ENCODE measurements at places on chromosomes 13 and 19. TPM values are rescaled to one million over a fixed set of nuclear protein-coding genes. Genes with fewer than 3 reads are reported as not detected.

Gene USP12
- total RNA-seq: 17.3 TPM

Gene CYP4F12
- 2.0 TPM for total RNA-seq

Gene LACC1
- total RNA-seq: 3.1 TPM

Gene B3GNT8
- total RNA-seq: 0.32 TPM

Gene ZNF358
- 17.2 TPM for total RNA-seq

Gene ZIC5
- total RNA-seq: 2.7 TPM

Gene PTGER1
- 0.09 TPM for total RNA-seq

Measured in A549 treated with Mapracorat at 1 μM for 4 hours (cell line).